Non-pigmented ciliary epithelial cell (primary cell): ENCODE measurements at places on chromosomes 5 and 9.

- no peak for DNase-seq
Observed at GRCh38 chr9:131706608-131706970, 33.3 kb downstream of the RAPGEF1 start.

- DNase-seq: no peak
Observed at GRCh38 chr9:97525451-97525850, 24.0 kb downstream of the TMOD1 start.

- DNase-seq: no peak
Observed at GRCh38 chr5:36373527-36374086, 71.9 kb upstream of the RANBP3L start.

- no peak for DNase-seq
Observed at GRCh38 chr9:96500696-96501632, 51.0 kb downstream of the HABP4 start.
